ENCODE measurements at places on chromosomes 5 and 9.

DNA sequence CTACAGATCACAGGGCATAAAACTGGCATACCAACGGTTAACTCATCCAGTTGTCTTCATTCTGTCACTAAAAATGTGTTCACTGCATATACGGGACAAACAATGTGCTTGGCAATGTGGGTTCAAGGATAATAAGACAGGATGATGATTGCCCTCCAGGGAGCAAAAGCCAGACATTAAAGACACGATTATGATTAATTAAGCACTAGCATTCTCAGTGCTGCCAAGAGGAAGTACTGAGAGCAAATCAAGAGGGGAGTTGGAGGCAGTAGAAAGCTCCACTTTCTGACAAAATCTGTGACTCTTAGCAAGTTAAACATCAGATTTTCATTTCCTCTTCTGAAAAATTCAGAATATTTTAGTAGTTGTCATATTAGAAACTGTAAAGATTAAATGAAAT, 9.0 kb upstream of the IFNA8 start:
- no peak for DNase-seq

- DNase-seq: no peak
Observed at GRCh38 chr5:151233616-151234085, 9.8 kb upstream of the CCDC69 start.

DNA sequence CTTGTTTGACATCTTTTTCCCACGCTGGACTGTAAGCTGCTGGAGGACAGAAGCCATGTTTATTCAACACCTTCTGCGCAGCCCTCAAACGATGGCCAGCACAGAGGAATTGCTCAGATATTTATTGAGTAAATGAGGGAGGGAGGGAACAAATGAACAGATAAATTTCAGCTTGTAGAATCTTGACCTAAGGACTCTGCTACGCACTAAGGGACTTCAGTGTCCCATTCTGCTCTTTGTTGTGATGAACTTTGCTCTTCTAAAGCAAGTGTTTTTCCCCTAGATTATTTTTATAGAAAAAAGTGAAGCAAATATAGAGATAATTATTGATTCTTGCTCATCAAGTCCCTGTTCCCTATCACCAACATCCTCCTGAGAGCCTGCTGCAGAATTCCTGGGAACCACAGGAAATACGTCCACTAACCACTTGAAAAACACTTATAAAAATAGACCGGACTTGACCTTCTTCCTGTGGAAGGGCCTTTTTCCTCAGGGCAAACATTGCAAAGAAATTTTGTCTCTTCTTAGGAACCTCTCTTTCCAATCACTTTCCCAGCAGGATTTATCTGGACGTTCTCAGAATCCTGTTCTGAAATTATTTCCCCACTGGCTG, 54.9 kb downstream of the FGF1 start:
- DNase-seq: no peak

- no peak for DNase-seq
Observed at GRCh38 chr9:94031380-94031779, 52.9 kb upstream of the PTPDC1 start.

DNA sequence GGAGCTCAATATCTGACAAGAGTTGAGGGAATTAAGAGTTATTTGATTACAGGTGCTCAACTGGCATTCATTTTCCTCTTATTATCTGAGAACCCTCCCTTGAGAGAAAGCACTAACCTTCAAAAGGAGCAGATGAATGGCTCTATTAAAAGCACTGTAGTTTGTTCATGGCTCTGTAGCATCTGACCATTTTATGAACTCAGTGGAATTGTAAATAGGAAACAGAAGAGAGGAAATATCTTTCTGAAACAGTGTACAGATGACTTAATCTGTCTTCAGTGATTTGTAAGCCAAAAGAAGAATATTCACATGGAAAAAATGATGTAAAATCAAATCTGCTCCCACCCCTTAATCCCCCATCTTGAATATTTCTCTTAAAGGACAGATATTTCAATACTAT, 810.4 kb upstream of the GRAMD2B start:
- no peak for DNase-seq

GRCh38 chr5:31853398-31854135, 214.6 kb downstream of the PDZD2 start:
- DNase-seq: no peak

DNA sequence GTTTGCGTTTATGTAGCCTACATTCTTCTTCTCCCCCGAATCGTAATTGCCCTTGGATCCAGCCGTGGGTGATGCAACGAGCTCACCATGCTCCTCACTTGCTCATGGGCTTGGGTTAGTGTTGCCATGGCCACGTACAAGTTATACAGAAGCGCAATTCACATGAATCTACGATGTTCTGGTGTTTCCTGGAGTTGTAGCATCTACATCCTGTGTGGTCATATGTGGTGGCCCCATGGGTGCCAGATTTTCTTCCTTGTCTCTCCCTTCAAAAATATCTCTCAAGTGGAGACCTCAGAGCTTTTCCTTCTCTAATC, 115.3 kb downstream of the TLE4 start:
- no peak for DNase-seq

- no peak for DNase-seq
Observed at GRCh38 chr9:88950341-88951154, 40.7 kb upstream of the S1PR3 start.

DNA sequence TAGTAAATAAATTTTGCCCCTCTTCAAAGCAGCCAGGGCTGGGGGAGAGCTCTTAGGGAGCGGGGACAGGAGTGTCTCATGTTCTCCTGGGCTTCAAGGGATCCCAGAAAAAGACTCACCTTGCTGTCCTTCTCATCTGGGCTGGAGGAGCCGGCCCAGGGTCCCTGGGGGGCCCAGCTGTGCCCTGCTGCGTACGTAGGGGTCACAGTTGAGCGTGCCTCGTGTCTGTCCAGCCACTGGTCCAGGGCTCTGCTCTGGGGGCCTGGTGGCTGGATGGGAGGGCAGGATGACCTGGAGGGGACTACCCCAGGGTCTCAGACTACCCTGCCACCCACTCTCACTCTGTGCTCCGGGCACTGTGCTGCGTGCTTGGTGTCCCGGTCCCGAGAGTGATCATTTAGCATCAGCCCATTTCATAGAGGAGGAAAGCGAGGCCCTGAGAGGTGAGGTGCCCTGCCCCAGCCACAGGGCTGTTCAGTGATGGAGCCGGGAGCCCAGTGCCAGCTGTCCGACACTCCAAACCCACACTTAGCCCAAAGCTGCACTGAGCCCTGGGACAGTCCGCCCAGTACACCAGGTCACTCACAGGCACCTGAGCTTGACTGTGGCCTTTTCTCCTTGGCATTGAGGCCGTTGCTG, 26.2 kb upstream of the TDRD7 start:
- no peak for DNase-seq

DNA sequence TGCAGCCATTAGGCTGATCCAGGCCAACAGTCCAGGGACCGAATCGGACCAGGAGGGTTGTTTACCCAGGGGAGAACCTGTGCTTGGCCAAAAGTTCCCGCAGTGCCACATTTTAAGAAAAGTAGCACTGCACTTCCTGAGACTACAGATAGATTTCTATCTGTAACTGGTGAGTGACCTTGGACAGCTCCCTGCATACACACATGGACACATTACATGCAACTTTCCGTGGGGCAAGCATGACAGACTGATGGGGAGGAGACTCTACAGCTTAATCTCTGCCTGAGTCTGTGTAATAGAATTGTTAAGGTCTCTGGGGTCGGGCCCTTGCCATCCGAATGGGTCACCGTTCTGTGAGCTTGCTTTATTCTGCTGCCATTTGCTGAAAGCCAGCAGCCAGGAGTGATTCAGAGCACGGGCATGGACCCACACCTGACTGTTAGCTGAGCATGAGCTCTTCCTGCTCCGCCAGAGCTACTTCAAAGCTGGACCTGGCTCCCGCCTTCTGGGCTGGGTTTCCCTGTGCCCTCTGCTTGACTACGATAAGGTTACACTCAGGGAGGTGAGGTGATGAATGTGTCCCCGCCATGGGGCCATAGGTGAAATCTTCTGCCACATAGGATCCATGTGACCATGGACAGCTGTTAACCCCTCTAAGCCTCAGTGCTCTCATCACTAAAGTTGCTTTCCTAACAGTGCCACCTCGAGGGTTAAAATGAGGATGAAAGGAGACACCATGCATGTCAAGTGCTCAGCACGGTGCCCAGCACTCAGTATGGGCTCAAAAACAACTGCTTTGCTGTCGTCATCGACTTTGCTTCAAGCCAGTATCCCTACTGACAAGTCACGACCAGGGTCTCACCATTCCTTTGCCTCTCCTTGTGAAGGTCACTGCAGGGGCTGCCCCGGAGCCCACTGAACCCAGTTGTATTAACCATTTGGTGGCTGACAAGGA, 200.0 kb downstream of the MELK start:
- DNase-seq: no peak
